ENCODE measurements at places on chromosomes 2 and 18.

DNA sequence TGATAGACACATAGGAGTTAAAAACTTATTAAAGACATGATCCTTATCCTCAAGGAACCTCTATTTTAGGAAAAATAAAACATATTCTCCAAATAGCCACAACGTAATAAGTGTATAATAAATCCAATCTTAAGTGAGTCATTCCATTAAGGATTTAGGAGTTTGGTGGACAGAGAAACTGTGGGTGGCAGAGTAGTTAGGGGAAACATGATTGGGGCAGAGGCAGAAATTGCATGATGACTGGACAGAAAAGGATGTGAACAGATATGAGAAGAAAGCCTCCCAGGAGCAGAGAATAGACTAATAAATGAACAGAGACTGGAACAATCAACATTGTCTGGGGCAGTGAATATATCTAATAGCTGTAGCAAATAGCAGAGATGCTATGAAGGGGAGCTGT, 48.1 kb upstream of the SIGLEC15 start:
- DNase-seq: no peak

- DNase-seq: no peak
Measured at GRCh38 chr18:74073957-74074667, 73.5 kb downstream of the FBXO15 start.

DNA sequence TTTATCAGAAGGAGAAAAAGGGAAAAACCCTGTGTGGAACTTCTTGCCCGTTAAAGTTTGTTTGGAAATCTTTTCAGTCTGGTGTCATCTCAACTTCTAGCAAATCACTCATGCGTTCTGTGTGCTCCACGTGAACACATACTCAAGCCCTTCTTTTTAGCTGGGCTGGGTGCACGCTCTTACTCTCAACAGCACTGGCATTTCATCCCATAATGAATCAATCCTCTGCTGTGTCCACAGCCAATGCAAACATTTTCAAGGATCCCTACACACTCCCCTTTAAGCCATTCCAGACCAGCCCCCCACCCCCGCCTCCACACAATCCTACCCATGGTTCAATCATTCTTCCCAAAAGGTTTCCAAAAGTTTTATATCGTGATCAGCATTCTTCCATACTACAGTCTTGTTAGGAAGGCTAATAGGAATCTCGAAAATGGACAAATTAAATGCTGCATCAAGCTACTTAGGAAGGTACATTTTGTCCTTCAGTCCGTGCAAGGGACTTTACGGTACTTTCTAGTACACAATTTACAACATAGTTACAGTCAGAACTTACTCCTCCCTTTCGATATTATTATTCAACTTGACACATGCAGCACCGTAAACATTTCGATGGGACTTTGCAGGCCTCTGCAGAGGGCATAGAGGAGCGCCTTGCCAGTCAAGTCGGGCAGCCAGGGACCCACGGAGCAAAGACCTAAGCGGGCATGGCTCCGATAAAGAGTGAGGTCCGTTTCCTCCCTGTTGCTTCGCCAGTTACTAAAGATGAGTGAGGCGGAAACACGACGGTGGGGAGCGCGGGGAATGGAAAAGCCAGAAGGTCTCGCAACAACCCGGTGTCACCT, 1.4 kb downstream of the PTGR3 start:
- DNase-seq: no peak

DNA sequence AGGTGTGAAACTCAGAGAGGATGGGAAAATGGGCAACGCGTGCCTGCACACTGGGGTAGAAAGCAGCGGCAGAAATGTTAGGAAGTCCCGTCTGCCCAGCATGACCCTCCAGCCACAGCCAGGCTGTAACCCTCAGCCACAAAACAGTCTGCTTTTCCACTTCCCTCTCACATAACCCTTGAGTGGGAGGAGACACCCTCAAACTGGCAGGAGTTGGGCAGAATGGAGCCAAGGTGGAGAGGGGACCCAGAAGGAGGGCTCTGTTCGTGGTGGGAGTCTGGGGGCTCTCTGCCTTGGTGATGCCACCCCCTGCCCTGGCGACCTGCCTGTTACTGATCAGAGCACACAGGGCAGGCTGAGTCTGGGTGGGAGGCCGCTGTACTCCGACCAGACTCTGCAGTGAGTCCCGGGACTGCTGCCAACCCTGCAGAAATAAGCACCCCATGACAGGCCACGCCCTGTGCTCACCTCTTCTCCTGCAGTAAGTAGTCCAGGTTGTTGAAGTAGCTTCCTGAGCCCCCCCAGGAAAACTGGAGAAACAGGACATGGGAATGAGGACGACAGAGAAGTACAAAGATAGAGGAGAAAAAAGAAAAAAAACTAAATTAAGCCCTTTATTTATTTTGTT, 16.0 kb downstream of the FAM178B start:
- no peak for DNase-seq

GRCh38 chr2:172339371-172340010, 87.9 kb upstream of the ITGA6 start:
- no peak for DNase-seq

DNA sequence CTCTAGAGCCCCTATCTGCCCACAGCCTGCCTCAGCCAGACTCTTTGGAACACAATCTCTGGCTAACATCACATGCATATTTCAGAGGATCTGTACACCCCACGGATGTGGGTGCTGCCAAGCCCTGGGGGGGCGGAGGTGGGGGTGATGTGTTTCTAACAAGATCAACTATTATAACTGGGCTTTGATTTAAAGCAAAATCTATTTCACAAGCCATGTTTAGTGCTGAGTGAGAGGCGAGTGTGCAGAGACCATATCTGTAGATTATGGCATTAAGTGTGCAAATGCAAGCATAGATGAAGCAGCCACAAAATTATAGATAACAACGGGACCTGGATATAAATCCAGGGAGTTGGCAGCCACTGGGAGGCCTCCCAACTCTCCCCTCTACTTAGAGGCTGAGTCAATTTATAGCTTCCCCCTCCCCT, 135.8 kb upstream of the SMAD2 start:
- no peak for DNase-seq

DNA sequence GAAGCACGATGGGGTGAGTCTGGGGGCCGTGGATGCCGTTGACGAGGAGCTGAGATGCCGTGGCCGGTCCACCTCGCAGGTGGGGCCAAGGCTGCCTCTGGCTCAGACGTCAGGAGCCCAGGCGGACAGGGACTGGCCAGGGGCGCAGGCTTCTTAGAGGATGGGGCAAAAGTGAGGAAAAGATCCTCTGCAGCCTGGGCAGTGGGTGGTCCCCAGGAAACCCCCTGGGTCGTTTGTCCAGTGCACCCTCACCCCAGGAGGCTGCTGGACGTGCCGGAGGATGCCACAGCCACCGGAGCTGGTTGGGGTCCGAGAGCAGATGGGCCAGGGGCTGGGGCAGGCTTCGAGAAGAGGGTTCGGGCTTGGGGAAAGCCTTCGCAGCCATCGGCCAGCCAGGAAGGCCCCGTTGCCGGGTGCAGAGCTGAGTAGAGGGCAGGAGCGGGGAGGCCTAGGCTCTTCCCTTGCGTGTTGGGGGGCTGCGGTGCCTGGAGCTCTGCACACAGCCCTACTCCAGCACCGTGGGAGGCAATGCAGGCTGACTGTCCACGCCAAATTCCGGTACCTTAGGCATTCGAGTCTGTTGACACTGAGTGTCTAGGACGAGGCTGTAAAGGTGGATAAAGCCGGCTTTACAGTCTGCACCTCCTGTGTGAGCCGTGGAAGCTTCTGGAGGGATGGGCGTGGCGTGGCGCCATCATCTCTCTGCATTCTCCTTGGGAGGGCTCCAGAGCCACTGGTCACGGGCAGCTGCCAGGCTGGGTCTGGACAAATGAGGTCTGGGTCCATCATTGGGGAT, 18.8 kb downstream of the GPC1 start:
- DNase-seq: no peak

DNA sequence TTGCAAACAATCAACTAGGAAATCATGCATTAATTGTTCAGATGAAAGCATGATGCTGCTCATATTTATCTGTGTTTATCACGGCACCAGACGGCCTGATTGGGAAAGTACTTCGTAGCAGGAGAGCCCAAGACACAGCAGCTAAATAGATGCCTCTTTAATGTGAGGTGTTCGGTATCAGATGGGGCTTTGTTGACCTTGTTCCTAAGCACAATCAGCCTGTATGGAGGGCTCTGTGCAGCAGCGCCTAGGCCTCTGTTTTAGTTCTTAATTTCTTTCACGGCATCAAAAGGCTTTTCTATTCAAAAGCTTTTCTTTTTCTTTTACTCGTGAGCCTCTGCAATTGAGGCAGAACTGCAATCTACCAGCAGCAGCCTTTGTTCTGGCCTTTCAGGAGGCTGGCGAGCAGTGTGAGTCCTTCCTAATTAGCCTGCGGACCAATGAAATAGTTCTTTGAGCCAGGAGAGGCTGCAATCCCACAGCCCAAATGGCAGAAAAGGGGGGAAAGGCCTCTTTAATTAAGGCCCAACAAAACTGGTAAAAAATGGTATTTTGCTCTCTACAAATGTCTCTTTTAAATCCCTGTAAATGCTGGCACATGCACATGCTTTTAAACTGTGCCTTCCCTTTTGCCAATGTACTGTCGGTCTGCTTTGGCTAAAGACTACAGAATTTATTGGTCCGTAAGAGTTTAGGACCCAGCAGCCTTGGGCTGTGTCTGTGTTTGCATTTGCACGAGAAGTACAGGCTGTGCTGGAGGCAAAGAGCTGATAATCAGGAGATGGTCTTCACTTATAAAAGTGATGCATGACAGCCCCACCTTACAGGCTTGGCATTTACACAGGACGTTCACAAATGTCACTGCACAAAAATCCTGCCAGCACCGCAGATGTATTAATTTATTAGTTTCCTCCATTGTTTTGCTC, 159.6 kb downstream of the RND3 start:
- no peak for DNase-seq

- no peak for DNase-seq
Measured at GRCh38 chr2:72204786-72205503, 57.3 kb upstream of the CYP26B1 start.

DNA sequence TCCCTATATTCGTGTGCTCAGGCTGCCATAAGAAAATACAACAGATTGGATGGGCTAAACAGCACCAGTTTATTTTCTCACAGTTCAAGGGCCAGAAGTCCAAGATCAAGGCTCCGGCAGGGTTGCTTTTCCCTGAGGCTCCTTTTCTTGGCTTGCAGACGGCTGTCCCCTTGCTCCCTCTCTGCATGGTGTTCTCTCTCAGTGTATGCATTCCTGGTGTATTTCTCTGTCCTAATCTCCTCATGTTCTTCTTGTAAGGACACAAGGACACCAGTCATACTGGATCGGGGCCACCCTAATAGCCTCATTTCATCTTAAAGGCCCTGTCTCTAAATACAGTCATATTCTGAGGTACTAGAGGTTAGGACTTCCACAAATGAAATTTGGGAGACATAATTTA, 62.6 kb upstream of the SLC16A14 start:
- DNase-seq: no peak

GRCh38 chr2:134282629-134283400, 28.9 kb downstream of the MGAT5 start:
- DNase-seq: no peak

GRCh38 chr2:86308984-86309695, 28.3 kb downstream of the REEP1 start:
- DNase-seq: no peak

GRCh38 chr18:64929036-64929435, 780.1 kb upstream of the LINC00305 start:
- DNase-seq: no peak

DNA sequence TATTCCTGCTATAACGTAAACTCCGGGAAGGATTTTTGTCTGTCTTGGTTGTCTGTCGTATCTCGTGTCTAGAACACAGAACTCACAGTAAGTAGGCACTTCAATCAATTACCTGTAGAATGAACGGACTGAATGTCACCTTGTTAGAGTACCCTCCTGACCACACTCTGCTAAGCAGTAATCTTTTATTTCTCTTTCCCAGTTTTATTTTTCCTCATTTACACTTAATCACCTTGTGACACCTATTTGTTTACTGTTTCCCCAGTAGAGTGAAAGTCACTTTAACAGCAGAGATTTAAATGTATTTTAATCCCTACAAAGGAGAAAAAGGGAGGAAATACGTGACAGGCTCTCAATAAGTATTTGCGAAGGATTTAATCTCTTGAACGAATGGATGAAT, 514 bp upstream of the EPB41L5 start:
- DNase-seq: no peak

DNA sequence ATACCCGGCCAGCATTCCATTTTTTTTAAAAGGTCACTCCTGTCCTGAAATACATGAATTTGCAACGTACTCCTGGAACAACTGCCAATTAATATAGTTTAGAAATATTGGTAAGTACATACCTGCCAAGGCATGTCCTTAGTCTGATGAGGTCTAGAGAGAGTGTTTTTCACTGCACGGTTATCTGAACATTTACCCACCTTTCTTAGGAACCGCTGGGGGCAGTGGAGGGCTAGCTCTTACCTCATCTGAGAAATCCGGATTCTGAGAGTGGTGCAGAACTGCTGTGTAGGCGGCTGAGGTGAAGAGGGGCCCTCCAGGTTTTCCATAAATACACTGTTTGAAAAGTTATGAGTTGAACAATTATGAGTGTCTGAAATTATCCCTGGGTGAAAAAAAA, 133.1 kb upstream of the CCDC195 start:
- DNase-seq: no peak

DNA sequence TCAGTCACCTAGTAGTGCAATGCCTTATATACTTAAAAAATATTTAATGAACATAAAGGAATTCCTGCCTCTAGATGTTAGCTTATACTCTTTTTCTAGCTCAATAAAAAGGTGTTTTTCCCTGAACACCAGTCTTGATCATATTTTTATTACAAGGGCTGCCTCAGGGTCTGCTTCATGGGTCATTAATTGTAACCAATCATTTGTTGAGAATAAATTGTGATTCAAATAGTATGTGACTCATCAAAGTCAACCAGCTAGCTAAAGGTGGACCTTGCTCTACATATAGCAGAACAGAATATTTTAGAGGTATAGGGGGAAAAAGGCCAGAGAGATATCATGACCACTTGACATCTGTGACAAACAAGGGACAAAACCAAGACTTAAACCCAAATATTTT, 114.0 kb downstream of the PIK3C3 start:
- DNase-seq: no peak

DNA sequence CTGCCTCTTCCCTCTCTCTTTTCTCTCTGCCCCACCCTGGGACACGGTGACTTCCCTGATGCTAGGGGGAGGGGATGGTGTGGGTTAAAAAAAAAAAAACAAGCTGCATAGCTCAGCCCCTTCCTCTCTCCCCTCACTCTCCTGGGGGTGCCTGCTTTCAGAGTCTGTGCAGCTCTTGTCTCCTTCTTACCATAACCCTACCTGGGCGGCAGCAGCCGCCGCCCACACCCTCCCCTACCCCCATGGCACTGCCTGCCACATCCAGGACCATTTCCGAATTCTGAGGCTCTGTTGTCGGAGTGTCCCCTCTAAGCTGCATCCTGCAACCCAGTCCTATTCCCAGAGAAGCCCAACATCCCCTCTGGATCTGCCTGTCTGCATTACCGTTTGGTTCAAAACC, 16.0 kb downstream of the TTC32 start:
- no peak for DNase-seq

DNA sequence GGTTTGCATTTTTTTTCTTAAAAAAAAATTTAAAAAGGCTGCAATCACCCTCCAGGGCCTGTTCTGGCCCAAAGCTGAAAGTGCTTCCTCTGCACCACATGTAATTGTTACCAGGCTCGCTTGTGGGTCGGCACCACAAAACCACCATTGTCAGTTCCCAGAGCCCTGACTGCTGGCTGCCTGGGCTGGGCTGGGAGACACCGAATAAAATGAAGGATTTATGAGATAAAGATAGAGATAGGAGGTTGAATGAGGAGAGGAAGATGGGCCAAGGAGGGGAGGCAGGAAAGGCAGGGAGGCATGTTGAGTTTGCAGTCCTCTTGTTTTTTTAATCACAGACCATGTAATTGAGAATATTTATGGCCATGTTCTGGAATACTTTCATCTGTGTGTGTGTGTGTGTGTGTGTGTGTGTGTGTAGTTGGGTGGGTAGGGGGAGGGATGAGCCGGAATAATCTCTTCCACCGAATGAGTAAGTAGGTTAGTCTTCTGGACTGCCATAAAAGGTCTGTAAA, 14.7 kb downstream of the NRP2 start:
- no peak for DNase-seq
